ENCODE measurements at places on chromosomes 16 and 17. TPM values are rescaled to one million over a fixed set of nuclear protein-coding genes. Genes with fewer than 3 reads are reported as not detected.

DNA sequence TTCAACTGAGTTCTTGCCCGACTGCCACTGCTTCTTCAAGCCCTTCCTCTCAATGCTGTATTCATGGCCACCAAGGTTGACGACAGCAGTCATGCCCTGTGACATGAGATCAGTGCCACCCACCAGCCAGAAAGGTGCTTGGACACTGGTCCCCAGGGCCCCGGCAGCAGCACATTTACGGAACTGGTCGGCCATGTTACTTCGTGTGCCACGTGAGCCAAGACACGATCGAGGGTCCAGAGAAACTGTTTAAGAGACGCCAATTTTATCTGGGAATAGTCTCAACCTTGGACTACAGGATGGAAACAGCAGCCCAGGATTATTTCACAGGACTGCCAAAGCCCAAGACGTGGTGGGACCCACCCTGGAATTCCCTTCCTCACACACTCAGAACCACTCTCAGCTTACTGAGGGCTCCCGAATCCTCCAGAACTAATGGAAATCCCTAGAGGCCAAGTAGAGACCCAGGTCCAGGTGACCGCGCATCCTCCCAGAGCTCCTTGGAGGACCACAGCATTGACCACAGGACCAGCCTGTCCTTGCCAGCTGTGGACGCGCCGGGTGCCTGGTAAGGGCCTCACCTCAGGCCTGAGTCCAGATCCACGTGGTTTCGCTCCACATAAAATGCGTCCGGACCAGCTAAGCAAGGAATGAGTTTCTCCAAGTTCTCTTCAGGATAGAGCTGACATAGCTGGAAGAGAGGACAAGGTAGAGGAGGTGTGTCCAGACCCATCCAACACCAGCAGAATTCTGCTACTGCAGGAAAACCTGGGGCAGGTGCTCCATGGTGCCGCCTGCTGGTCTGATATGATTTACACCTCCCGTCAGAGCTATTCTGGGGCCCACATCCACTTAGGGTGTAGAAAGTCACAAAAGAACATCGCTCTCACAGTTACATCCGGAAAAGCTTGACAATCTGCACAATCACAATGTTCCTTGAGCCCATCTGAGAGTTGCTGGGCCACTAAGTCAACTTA, 28.2 kb downstream of the MAP1LC3B start:
- H3K36me3 ChIP-seq: no peaks in the 10 kb centered on the region
- no peak overlapping the region for H3K4me3 ChIP-seq
- no peak overlapping the region for H3K27ac ChIP-seq
- no peaks in the 10 kb centered on the region for H3K27me3 ChIP-seq
- H3K4me1 ChIP-seq: no peaks in the 10 kb centered on the region
- DNase-seq: no peak

- no peak for DNase-seq
- no peaks in the 10 kb centered on the region for H3K36me3 ChIP-seq
- H3K27ac ChIP-seq: no peak overlapping the region
- no peak overlapping the region for H3K4me3 ChIP-seq
Observed at GRCh38 chr17:57911834-57912673, 43.2 kb downstream of the CUEDC1 start.

The KARS1 gene
- total RNA-seq: 195 TPM

DNA sequence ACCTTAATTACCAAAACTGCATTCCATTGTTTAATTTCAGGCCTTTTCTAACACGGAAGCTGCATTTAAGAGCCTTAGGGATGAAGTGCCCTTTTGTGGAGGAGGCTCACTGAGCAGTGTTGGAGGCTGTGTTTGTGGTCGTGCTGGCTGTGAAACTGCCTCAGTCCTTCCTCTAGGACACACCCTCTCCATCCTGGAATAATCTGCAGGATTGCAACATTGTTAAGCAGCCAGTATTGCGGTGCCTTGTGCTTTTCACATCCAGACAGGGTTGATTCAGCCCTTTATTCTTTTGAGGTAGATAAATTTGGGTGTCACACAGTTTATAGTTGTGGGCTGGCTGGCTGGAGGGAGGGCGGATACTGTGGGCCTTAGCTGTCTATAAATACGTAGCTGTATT, 141.6 kb downstream of the CDRT15L2 start:
- no peaks in the 10 kb centered on the region for H3K27me3 ChIP-seq
- H3K4me1 ChIP-seq: no peaks in the 10 kb centered on the region
- no peak for DNase-seq
- no peaks in the 10 kb centered on the region for H3K36me3 ChIP-seq
- H3K4me3 ChIP-seq: no peak overlapping the region
- H3K27ac ChIP-seq: no peak overlapping the region

DNA sequence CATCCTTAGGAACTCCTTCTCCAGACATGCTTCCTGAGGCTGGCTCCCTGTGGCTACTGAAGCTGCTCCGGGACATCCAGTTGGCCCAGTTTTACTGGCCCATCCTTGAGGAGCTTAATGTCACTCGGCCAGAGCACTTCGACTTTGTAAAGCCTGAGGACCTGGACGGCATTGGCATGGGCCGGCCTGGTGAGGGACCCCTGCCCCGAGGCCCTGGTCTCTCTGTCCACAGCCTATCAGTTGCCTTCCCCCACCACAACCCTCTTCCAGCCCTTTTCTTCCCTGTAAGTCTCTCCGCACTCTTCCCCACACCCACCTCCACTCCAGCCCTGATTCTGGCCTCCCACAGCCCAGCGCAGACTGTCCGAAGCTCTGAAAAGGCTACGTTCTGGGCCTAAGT, 2.0 kb downstream of the TNK1 start:
- no peak for DNase-seq
- H3K4me1 ChIP-seq: peaks cover 8% of the 10 kb centered on the region
- no peak overlapping the region for H3K4me3 ChIP-seq
- H3K36me3 ChIP-seq: no peaks in the 10 kb centered on the region
- H3K27me3 ChIP-seq: peaks cover 4% of the 10 kb centered on the region
- H3K27ac ChIP-seq: no peak overlapping the region

All from GM12878 (cell line).